ENCODE measurements at places on chromosomes 7 and 10.

DNA sequence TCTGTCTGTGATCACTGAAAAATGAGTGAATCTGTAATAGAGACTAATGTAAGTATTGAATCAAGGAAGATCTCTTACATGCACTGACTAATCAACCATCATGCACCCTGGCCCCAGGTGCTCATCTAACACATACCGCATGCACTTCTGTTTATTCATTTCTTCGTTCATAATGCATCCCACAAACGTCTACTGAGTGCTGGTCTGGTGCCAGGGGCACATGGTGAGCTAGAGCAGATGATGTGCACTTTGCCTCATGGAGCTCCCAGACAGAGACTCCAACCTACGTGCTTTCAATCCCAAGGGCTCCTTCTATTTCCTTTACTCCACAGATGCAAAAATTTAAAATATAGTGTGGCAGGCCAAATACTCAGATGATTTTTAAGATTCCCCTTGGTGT, 10.7 kb downstream of the C10orf90 start:
- no peak for DNase-seq

- peak; percentile 93 for DNase-seq
These were observed 6.9 kb upstream of the ORAI2 start for GRCh38 chr7:102426268-102427018.

- no peak for DNase-seq
These were observed 136.4 kb downstream of the RGS10 start for GRCh38 chr10:119406137-119406536.

DNA sequence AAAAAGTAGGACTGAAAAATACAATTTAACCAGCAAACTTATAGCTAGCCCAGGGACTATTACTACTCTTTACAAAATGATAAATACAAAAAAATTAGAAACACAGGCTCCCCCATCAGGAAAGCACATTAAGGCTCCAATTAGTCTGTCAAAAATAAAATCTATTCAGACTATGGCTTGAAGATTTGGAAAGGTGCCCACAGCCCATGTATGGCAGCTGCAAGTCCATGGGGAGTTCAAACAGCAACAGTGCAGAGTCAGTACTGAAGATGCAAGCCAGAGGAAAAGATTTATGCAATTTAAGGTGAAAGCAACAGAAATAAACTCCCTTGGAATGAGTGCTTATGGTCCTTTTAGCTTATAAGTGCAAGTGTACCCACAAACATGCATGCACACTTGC, 29.7 kb downstream of the IMMP2L start:
- no peak for DNase-seq

- DNase-seq = no peak
These were observed 291.7 kb upstream of the NPVF start for GRCh38 chr7:25520017-25520416.

- no peak for DNase-seq
These were observed 259.7 kb downstream of the CALN1 start for GRCh38 chr7:72152161-72153131.

GRCh38 chr7:99562832-99563231, 4.4 kb downstream of the ZNF655 start:
- DNase-seq = no peak

DNA sequence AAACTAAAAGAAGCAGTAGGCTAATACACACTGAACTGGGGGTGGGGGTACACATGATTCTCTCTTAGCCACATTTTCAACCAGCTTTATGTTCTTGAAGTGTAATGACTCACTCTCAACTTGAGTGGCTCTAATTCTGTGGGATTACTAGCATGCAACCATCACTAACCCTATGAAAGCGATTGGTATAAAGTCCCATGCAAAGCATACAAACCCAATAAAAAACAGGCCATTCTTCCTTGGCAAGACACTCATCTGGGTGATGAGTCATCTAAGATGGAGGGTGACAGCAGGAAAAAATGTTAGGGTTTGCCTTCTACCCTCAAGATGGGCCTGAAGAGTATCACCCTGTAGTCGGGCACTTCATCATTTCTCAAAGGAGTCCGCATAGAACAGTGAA, 14.9 kb upstream of the PON3 start:
- DNase-seq = no peak

GRCh38 chr7:25537662-25538375, 309.5 kb upstream of the NPVF start:
- no peak for DNase-seq

DNA sequence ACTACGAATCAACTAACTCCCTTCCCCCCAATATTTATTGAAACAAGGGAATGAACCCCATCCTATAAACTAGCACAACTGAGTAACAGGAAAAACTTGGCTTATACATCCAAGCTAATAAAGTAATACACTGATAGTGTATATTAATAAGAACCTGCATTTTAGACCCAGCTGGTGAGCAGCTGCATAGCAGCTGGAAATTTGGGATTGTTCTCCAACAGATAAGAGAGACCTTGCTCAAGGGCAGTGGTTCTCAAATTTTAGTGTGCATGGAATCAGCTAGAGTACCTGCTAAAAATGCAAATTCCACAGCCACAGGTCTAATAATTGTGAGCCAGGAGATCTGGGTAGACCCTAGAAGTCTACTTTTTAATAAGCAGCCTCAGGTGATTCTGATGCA, 384.7 kb upstream of the HPS1 start:
- no peak for DNase-seq

GRCh38 chr7:148553979-148554378, 36.6 kb upstream of the C7orf33 start:
- no peak for DNase-seq

- peak; percentile 92 for DNase-seq
These were observed 148.2 kb upstream of the WNT16 start for GRCh38 chr7:121180436-121181063.

GRCh38 chr10:49090696-49091380, 24.5 kb downstream of the VSTM4 start:
- no peak for DNase-seq

DNA sequence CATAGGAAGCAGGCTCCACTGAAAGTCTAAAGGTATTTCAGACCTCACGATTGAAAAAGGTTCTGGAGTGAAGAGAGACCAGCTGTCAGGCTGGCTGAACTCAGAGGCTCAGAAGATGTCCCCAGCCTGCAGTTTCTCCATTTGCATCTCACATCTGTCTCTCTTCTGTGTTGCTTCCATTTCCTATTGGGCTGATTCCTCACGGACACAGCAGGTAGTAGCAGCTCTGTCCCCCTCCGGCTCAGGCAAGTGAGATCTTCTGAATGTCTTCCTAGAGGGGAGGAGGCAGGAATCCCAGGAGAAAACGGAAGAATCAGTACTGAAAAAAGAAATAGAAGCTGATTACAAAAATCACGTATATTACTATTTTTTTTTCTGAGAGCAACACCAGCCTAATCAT, 274.1 kb upstream of the COBL start:
- peak; percentile 10 for DNase-seq

DNA sequence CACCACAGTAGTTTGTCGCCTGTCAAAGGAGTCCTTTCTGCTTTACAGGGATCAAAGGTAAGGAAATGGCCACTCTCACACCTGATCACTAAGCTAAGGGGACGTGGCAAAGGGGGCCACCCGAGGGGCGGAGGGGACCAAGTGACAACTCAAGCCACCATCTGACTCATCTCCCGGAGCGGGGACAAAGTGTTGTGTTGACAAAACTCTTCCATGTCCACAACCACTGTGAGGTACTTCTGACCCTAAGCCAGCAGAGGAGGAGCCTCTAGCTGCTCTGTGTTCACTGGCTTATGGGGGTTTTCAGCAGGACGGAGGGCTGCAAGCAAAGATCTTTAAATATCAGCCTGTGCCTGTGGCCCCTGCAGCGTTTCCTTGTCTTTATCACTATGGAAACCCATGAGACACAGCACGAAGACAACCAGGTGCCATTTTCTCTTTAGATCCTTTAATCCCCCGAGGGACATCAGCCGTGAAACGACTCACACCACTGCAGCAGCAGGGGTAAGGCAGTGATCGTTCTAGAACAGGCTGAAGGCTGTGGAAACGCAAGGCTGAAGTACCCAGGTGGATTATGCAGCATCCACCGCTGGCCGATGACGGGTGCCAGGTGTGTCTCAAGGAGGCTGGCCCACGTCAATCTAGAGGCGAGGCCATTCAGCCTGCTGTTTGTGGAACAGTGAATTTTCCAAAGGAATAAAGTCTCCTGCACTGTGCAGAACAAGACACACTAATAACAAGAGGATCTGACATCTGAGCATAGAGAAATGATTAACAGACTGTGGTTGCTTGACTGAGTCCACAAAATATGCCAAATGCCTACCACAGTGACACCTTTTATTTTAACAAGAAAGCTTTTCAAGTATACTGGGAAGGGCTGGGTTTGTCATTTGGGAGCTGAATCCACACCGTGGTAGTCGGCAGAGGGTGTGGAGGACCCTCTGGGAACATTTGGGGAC, 26.6 kb upstream of the DDC start:
- DNase-seq = peak; percentile 22

GRCh38 chr7:108310351-108310750, 145.9 kb downstream of the NRCAM start:
- DNase-seq = no peak

Data from NAMALWA (cell line).